ENCODE measurements at places on chromosomes 3 and 15. TPM values are rescaled to one million over a fixed set of nuclear protein-coding genes. Genes with fewer than 3 reads are reported as not detected.

- DNase-seq: no peak
These were observed 246.7 kb upstream of the AZI2 start for GRCh38 chr3:28595372-28595771.

The EIF2A gene
- total RNA-seq: 69.6 TPM

The GADL1 gene
- not detected for total RNA-seq

- no peak for DNase-seq
These were observed 3.8 kb downstream of the TCTA start for GRCh38 chr3:49415931-49416601.

The GCNT3 gene
- not detected for total RNA-seq

The P2RY12 gene
- not detected for total RNA-seq

DNA sequence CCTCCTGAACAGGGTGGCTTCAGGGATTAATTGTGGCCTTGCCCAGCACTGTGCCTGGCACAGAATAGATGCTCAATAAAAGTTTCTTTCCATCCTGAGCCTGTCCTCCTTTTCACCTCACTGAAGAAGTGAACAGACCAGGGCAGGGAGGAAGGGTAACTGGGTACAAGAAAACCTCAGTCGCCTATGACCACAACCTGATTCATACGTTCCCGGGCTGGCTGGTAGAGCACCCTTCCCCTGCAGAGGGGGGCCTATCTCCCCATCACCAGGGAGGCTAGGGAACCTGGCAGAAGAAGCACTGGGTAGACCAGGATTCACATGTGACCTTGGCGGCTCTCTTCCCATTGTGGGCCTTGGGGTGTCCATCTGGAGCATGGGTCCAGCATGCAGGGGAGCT lies 27.8 kb upstream of the CACNA2D2 start:
- DNase-seq: no peak

The PLD1 gene
- total RNA-seq: 5.1 TPM

DNA sequence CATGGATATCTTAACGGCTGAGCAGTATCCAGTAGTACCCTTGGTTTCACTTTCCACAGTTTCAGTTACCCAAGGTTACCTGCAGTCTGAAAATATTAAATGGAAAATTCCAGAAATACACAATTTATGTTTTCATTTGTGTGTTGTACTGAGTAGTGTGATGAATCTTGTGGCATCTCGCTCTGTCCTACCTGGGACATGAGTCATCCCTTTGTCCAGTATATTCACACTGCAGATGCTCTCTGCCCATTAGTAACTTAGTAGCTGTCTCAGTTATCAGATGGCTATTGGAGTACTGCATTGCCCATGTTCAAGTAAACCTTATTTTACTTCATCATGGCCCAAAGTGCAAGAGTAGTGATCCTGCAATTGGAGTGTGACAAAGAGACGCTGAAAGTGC lies 26.1 kb downstream of the GASK1A start:
- no peak for DNase-seq

The GUCA1C gene
- not detected for total RNA-seq

The FOXB1 gene
- total RNA-seq: not detected

- no peak for DNase-seq
These were observed 39.7 kb downstream of the C3orf62 start for GRCh38 chr3:49237344-49237743.

The SLC6A6 gene
- 32.5 TPM for total RNA-seq

- no peak for DNase-seq
These were observed 316.1 kb upstream of the TPM1 start for GRCh38 chr15:62726461-62726860.

- DNase-seq: peak; percentile 95
These were observed 25.7 kb downstream of the INSYN1 start for GRCh38 chr15:73727330-73727976.

DNA sequence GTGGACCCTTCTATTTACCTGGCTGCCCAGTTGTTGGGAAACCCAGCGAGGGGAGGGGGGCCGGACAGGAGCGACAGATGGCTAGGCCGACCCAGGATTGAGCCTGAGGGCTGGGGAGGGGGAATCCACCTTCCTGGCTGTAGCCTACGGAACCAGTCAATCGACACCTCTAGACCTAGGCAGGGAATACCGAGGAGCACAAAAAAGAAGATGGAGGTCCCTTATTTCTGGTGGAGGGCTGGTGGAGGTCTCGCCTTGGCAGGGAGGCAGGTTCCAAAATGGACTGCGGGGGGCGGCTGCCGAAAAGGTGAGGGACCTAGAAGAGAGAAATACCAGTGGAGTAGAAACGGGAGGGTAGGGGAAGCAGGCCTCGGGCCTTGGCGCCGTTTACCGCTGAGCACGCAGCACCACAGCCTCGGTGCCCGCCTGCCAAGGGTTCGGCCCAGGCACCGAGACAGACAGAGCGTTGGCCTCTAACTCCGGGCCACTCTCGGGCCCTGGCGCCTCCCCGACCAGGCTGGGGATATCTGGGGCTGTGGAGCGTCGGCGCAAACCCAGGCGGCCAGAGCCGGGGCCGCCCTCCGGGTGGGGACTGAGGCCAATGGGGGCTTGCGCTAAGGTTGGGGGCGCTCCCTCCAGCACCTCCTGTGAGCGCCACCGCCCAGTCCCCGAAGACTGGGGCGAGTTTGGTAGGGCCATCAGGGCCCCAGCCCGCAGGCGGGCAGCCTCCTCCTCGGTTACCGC lies 1.6 kb downstream of the ANKRD63 start:
- no peak for DNase-seq

The EPHB3 gene
- 3.1 TPM for total RNA-seq

DNA sequence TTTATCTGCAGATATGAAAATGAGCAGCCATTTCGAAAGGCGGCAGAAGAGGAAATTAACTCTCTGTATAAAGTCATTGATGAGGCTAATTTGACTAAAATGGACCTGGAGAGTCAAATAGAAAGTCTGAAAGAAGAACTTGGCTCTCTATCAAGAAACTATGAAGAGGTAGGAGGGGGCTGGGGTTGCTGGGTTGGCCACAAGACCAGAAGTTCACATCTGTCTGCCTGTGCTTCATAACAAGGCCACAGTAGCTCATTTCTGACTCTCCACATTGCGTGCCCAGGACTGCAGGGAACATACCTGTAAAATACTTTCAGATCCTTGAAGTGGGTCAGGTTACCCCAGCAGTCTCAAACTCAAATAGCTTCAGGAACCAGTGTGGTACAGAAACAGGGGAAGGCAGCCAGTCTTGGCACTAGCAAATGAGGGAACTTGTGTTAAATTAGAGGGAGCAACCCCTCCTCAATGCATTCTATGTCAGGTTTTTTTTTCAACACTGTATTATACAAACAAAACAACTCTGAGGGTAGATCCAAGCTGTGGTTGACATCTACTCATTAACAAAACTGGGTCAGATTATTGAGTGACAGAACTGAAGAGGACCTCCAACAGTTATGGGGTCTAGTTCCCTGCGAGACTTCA lies 48.7 kb downstream of the BFSP2 start:
- DNase-seq: no peak

DNA sequence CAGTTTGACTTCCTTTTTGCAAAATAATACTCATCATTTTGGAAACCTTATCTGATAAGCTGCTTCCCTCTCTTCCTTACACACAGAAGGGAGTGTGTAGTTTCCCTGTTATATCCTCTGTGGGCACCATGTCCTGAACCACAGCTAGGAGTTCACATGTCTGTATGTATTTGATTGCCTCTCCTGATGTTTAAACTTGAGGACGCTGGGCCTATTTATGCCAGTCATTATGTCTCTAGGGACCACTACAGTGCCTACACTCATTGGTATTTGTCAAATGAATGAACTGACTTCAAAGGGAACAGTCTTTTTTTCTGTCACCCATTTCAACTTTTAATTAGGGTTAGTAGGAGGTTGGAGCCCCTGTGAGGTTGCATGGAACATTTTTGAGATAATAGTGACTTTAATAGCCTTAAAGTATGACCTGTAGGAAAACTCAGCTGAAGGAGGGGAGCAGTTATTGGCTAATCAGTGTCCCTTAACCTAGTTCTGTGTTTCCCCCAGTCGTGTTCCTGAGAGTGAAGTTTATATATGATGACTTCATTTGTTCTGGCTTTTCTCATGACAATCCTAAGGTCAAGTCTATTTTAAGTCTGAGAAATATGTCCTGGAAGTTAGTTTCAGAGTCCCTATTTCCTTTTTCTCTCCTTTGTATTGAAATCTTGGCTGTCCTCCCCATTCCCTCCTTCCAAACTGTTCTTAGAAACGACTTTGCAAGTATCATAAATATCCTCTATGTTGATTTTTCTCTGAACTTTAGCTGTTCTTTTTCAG lies 28.9 kb downstream of the PDE8A start:
- DNase-seq: no peak

The C3orf49 gene
- not detected for total RNA-seq

GRCh38 chr15:95284933-95285421 lies 1045.5 kb upstream of the NR2F2 start:
- DNase-seq: peak; percentile 31

DNA sequence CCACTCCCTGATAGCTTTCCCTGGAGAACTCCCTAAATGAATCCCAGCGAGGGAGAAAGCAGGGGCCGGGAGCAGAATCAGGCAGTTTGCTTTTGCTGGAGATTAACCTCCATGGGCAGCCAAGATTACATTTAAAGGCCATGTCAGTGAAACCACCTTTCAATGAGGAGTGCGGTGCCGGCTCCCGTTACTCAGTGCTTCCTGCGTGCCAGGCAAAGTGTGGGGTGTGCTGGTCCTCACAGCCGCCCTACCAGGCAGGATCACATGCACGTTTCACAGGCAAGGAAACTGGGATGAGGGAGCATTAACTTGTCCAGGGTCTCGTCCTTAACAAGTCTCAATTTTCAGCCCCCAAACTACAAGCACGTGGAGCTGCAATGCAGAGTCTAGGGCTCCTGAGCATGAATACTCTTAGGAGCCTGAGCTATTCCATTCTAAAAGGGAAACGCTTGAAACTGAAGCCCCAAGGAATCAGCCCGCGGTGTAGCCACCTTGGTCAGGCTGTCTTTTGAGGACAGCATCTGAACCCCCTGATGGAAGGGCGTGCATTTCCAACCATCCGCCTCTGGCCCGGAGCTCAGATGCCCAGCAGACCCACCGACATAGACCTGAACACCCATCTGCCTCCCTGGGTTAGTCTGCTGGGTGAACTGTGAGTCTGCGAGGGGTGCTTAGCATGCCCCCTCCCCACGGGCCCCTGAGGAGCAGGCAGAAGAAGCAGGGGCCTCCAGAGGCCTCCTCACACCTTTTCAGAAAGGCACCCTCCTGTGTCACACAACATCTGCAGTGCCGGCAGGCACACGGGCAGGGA lies 5.6 kb downstream of the IGDCC3 start:
- no peak for DNase-seq

DNA sequence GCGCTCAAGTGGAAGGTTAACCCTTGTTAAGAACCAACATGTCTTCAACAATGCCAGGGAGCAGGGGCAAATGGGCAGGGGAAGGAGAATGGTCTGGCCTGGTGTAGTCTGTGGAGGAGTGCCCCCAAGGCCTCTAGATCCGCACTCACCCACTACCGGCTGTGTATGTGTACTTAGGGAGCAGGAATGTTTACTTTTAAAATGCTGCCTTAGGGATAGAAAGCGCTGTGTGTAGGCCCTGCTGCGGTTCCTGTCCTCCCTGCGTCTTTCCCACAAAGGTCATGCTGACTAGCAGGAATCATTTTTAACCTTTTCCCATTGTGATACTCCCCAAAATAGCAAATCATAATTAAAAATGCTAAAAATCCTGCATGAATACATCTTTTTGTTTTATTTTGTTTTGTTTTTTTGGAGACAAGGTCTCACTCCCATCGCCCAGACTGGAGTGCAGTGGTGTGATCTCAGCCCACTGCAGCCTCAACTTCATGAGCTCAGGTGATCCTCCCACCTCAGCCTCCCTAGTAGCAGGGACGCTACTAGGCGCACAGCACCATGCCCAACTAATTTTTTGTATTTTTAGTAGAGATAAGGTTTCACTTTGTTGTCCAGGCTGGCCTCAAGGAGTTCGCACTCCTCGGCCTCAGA lies 35.9 kb upstream of the CEMIP start:
- peak; percentile 35 for DNase-seq

GRCh38 chr15:33314069-33314468 lies 3.3 kb downstream of the RYR3 start:
- no peak for DNase-seq

DNA sequence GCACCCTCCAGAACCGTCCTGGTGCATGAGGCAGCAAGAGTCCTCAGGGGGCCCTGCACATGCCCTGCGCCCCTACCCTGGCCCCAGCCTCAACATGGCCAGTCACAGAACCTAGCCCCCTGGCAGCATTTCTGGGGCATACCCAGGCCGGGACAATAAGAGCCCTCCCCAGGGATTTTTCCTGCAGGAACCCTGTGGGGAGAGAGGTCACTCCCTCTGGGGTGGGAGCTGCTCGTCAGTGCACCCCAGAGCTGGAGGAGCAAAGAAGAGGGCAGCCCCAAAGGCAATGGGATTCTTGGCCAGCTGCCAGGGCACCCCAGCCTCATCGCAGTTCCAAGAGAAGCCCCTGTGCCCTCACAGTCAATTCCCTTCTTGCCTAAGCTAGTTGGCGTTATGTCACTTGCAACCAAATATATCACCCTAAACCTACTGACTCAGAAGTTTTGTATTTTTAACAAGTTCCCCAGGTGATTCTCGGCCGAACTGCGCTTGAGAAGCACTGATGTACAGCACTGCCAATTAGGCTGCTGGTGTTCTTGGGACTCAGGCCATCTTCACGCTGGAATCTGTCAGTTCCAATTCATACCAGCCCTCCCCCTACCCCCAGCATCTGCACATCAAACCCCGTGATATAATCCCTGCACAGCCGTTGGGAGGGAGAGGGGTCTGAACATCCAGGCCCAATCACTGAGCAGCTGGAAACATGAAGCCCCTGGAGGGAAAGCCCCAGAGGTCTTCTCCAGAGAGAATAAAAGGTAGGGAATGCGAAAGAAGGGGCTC lies 87.5 kb upstream of the PRR20G start:
- DNase-seq: no peak

DNA sequence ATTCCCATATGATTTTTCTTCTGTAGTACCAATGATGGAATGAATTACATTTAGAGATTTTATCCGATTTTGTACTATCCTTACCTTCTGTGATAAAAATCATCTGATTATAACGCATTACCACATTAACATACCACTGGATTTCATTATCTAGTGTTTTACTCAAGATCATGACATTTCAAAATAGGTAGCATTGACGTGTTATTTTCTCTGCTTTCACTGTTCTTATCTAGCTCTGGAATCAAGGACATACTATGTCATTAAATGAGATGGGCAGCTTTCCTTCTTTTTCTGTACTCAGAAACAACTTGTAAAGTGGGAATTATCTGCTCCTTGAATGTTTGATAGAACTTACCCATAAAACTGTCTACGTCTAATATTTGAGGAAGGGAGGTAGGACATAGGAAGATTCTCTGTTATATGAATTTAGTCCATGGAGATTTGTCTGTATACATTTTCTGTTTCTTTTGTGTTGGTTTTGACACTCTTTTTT lies 183.7 kb upstream of the NR2E3 start:
- no peak for DNase-seq

- no peak for DNase-seq
These were observed 208.8 kb downstream of the STAG1 start for GRCh38 chr3:136543385-136543784.

DNA sequence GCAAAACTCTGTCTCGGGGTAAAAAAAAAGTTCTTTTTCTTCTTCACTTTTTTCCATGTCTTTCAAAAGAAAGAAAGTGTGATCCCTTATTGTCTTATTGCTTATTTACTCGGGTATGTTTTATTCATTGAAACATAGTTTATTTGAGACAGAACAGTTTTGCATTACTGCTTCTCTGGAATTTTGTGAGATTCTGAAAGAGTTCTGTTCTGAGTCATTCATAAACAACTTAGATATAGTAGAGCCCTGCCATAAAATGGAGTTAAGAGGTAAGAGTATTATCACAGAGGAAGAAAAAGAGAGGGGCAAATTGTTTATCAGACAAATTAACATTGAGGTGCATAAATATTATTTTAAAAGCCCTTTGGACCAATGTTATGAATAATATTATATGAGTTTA lies 522.2 kb downstream of the ROBO2 start:
- no peak for DNase-seq
